ENCODE measurements at places on chromosomes 2 and 18.
A peak's percentile ranks its signal among the peaks of the same experiment; 100 is the strongest.

- no peak for DNase-seq
These were observed 78.2 kb downstream of the UBE2E3 start for GRCh38 chr2:181058378-181059269.

DNA sequence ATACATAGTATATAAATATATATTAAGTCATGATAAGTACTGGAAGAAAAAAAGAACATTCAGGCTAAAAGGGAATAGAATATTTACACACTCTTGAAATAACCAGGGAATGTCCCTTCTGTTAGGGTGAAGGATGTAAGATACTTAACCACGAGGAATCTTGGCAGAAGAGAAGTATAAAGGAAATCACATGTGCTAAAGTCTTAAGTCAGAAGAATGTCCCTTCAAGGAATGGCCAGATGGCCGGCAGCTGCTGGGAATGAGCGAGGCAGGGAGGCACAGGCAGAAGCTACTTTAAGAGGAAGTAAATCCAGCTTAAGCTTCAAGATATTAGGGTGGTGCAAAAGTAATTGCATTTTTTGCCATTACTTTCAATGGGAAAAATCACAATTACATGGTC, 5.5 kb downstream of the CCDC102B start:
- peak; percentile 80 for DNase-seq

- peak; percentile 36 for DNase-seq
These were observed 90.2 kb downstream of the BCL11A start for GRCh38 chr2:60463249-60463648.

DNA sequence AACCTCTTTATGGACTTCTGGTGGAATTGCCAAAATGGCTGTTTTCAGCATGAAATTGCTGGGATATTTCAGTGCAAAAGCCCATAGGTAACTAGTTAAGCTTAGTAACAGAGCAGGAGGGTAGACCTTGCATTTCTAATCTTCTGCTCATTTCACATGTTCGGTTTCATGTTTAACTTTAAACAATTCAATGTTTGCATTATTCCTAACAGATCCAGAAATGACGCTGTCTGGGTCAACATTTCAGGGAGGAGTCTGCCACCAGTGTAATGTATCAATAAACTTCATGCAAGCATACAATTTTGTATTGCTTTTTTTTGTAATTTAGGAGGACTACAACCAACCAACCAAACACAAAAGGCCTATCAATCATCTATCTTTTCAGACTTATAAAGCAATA, 22.4 kb downstream of the CABYR start:
- no peak for DNase-seq

- DNase-seq = peak; percentile 64
These were observed 7.4 kb downstream of the CTDSP1 start for GRCh38 chr2:218406949-218407618.

GRCh38 chr2:204049635-204050034, 113.1 kb downstream of the ICOS start:
- DNase-seq = no peak
